Muscle of back (tissue), 13 donors: ENCODE measurements at places on chromosomes 1 and 21. TPM values are rescaled to one million over a fixed set of nuclear protein-coding genes. Genes with fewer than 3 reads are reported as not detected.

DNA sequence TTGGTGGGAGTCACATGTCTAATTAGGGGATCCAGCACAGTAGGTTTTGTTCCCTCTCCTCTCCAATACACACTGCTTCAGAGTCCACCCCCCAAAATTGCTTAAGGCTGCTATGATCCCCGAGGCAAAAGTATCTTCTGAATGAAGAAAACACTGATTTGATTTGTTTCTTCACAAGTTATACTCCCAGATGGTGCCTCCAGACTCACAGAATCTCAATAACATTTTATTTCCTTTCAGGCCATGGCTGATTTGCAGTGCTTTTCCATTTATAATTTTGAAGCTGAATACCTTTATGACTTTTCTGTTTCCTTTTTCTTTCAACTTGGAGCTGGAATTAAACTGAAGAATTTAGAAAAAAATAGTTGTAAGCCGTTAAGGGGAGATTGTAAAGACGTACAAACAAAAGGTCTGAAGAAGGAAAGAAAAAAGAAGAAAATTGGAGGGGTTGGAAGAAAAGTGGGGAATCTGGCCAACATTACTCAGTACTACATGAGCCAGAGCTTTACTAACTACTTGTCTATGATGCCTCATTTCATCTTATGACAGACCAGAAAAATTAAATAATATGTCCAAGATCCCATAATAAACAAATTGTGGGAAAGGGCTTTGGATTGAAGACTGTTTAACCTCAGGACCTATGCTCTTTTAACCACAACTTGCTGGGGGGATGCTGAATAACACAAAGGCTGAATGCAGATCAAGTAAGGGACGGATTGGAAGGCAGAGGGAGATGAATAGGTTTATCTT, 75.9 kb downstream of the NUF2 start:
- no peak for DNase-seq

GRCh38 chr1:186957314-186957713, 128.6 kb downstream of the PLA2G4A start:
- peak; percentile 59 for DNase-seq

The ASPM gene
- polyA plus RNA-seq, result 13.4 TPM

The WDR64 gene
- polyA plus RNA-seq, result 0.25 TPM

GRCh38 chr1:151596166-151596953, 15.5 kb upstream of the SNX27 start:
- DNase-seq, result no peak

DNA sequence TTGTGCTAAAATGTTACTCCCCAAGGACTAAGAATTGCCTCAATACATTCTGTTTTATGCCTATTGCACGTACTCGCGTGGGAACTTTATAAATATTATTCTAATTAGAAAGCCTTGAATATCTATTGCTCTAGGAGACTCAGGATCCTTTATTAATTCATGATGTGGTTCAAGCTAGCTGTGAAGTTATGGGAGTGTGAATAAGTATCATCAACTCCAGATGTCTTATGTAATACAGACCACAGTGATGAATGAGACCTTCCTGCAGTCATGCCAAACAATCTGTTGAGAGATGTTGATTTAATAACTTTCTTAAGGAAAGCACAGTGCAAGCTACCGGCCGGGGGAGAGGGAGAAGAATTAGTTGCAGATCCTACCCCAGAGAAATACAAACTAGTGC, 519.2 kb upstream of the ZP4 start:
- DNase-seq, result peak; percentile 88

GRCh38 chr1:6244401-6245049, 546 bp downstream of the HES3 start:
- DNase-seq, result no peak

The KCND3 gene
- 2.1 TPM for polyA plus RNA-seq

DNA sequence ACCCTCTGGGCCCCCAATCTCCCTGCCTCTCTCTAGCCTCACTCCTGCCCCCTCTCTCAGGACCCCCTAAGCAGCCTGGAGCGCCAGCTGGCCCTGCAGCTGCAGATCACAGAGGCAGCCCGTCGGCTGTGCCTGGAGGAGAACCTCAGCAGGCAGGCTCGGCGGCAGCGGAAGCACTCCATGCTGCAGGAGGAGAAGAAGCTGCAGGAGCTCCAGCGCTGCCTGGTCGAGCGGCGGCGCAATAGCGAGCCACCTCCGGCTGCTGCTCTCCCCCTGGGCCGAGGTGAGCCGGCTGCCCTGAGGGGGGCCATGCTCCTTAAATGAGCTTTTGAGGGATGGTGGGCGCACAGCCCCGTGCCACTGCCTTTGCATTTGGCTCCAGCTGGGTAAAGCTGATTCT, 6.2 kb downstream of the INAVA start:
- no peak for DNase-seq

DNA sequence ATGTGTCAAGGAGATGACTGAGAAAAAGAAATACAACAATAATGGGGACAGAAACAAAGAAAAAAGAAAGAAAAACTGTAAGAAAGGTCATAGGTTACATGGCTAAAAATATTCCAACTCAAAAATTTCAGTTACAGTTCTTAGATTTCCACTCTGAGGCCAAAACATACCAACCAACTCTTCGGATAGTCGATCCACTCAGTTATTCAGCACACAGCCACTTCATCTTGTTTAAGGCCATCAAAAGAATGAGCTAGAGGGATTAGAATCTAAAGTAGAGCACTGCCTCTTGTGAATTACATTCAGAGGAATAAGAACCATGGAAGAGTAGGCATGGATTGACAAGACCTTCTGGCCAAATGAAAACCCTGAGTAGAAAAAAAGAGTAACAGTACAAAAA, 277.0 kb downstream of the MRPL39 start:
- DNase-seq, result no peak

The MLLT11 gene
- polyA plus RNA-seq, result 16.6 TPM

The DISP1 gene
- 9.1 TPM for polyA plus RNA-seq

The CELA3A gene
- not detected for polyA plus RNA-seq

The C4BPB gene
- polyA plus RNA-seq, result 0.13 TPM

- DNase-seq, result no peak
Measured at GRCh38 chr1:45694823-45695222, 6.8 kb downstream of the TMEM69 start.

DNA sequence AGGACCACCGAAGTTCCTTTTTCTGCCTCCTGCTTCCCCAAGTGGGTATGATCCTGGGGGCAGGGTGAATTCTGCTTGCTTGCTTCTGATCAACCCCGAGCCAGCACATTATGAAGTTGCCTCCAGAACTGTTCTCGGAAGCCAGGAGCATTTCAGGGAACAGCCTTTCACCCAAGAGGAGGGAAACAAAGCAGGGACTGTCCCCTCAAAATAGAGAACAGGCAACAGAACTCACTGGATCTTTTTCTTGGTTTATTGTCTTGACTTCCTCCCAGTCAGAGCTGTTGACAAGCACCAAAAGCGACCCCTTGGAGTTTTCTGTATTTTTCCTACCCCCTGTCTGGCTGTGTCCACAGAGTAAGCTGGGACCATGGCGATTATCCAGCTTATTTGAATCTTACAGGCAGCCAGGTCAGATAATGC, 258.3 kb upstream of the SGIP1 start:
- DNase-seq, result no peak

The HECTD3 gene
- 31.8 TPM for polyA plus RNA-seq

GRCh38 chr21:34501716-34502115, 10.3 kb downstream of the KCNE1 start:
- no peak for DNase-seq

- peak; percentile 66 for DNase-seq
Measured at GRCh38 chr1:150009604-150010392, 728 bp downstream of the OTUD7B start.

DNA sequence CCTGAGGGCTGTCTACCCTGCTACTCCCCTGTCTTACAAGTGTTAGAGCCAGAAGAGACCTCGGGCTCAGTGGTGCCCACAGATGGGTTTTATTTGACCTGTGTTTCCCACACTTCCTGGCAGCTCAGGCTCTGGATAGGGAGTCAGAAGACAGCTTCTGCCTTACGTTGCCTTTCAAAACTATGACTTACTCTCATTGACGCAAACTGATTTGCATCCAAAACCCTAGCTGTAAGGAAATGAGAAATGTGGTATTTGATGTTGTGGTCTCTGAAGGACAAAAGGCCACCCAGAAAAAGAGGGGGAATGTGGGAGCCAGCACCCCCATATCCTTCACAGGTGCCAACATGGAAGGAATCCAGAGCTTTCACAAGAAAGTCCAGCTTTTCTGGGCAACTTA, 180.2 kb downstream of the ATG4C start:
- no peak for DNase-seq

The LZIC gene
- 64.7 TPM for polyA plus RNA-seq

DNA sequence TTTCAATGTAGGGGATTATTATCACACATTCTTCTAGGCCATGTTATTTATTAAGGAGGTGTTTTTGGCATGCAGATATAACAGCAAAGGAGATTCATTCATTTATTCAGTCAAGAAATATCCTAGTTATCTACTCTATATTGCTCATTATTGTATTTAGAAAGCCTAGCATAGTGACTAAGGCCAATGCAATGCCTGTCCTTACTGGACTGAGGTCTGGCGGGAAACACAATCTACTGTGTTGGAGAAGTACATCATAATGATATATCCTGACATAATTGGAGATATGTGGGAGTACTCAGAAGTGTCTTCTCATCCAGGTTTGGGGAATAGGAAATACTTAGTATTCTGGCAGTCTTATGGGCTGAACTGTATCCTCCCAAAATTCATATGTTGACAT, 421.5 kb upstream of the USP24 start:
- no peak for DNase-seq

GRCh38 chr1:205706601-205707502, 26.5 kb upstream of the SLC45A3 start:
- no peak for DNase-seq

- no peak for DNase-seq
Measured at GRCh38 chr1:115314092-115314491, 24.0 kb downstream of the NGF start.

DNA sequence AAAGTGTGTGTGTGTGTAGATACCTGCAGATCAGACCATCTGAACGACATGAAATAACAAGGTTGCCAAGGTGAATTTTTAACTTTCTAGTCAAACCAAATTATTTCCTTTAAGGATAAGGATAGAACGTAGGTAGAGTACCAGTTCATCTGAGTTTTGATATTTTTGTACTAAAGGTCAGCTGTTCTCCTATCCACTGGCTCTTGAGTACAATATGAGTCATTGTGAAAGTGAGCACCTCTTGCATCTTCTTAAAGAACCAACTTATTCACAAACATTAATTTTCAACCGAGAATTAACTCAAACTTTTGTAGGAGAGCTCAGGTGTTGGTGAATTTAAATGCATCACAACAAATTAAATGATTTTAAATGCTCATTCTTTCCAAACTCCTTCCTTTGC, 71.5 kb downstream of the IFI44 start:
- DNase-seq, result no peak

The TFAP2E gene
- 0.50 TPM for polyA plus RNA-seq

- peak; percentile 61 for DNase-seq
Measured at GRCh38 chr1:97824624-97825023, 96.2 kb downstream of the DPYD start.

DNA sequence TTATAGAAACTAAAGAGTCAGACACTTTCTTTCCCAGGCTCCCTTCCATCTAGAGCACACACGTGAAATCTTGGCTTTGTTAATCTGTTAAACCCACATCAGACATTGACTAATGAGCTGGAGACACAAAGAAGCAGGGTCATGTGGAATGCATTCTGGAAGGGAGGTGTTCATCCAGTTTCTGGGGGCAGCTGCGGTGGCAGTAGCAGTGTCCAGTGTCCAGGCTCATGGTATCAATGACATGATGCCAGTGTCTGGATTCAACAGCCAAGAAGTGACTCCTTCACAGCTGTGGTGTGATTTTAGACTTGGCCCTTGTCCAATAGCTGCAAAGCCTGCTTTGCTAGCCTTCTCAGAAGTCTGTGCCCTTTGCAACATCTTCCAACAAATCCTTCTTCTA, 95.2 kb downstream of the NTPCR start:
- DNase-seq, result peak; percentile 44

GRCh38 chr1:48203287-48203900, 19.1 kb upstream of the SLC5A9 start:
- DNase-seq, result no peak

- DNase-seq, result no peak
Measured at GRCh38 chr1:17251246-17251645, 2.3 kb downstream of the PADI3 start.

The LCE1F gene
- polyA plus RNA-seq, result not detected

GRCh38 chr1:192005976-192006375, 152.3 kb upstream of the RGS18 start:
- DNase-seq, result no peak

The TBX19 gene
- 1.3 TPM for polyA plus RNA-seq

DNA sequence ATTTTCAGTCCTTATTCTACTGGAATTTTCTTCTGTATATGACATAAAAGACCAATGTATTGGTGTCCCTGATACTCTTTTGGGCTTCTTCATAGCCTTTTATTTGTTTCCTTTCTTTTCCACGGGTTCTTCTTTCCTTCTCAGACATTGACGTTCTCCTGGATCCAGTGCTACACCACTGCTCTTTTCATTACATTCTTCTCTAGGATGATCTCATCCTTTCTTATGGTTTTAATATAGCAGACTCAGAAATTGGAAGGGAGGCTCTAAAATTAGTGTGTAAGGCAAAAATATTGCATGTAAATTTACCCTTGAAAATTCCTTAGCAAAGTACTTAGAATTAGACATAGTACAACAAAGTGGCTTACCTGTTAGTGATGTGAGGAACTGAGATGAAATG, 65.3 kb downstream of the SELENOF start:
- no peak for DNase-seq
